ENCODE measurements at places on chromosomes 7 and 10.

- no peak for DNase-seq
Observed at GRCh38 chr10:131979336-131979735, 2.4 kb downstream of the BNIP3 start.

DNA sequence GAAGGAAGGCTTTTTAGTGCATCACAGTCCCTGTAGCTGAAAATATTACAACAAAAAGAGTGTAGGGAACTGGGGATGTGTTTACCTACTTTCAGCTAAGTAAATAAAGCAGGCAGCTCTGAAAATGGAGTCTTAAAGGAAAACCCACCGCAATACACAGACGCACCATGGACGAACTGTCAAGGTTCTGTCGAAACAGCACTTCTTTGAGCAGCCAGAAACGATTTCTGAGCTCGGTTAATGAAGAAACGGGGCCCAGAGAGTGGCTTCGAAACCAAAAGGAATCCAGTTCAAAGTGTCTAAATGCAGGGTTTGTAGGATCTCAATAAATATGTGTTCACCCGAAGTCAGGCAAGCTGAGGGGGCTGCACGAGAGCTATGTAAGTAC lies 275.4 kb upstream of the NEBL start:
- DNase-seq = no peak

GRCh38 chr10:110993024-110993693 lies 73.8 kb downstream of the SHOC2 start:
- DNase-seq = no peak

DNA sequence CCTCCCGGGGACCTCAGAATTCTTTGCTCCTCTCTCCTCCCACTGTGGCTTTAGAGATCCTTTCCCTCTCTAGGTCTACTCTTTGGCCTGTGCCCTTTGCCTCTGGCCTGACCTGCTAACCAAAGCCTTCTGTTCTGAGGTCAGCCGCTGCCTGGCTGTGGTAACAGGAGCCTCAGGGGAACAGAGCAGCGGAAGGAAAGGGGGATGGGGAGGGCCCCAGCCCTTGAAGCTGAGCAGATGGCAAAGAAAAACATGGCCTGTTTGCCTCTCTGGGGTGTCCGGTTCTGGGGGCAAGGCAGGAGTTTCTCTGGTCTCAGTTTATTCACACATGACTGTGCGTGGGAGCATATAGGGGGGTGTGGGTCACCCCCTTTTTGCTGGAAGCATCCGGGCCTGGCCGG lies 28.2 kb downstream of the COL26A1 start:
- DNase-seq = no peak

DNA sequence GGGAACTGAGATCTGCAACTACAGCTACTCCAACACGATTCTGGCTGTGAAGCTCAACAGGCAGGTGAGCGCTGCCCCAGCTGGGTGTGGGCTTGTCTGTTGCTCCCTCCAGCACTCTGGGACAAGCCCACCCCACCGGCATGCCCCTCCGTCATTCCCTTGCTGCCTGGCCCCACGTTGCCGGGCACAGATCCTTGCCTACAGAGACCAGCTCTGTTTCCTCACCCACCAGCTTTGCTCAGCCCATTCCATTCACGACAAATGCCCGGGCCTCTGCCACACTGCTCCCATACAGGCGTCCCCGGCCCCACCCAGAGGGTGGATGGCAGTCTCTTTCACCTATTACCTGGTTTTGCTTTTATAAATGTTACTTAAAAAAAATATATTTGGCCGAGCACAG lies 24.6 kb downstream of the WIPI2 start:
- DNase-seq = no peak

- DNase-seq = no peak
Observed at GRCh38 chr10:99360934-99361333, 31.8 kb downstream of the CNNM1 start.

DNA sequence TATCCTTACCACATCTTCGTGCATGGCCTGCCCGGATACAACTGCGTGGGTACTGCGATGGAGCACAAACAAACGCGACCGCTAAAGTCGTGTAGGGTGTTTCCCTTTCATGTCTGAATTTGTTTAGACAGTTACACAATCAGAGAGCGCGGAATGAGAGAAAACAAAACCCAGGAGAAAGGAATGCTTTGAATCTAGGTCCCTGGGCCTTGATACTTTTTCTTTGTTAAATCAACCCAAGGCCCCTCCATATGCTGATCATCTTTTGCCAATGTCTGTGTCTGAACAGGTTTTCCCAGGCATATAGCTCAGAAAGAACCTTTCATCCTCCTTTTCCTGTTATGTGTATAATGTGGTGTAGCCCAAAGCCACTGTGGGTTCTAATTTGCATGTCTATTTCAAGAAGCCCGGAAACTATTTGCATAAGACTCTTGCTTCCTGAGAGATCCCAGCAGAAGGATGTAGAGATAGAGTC lies 145.8 kb downstream of the FRMD4A start:
- DNase-seq = no peak

GRCh38 chr10:93568105-93568390 lies 1.6 kb downstream of the FFAR4 start:
- DNase-seq = no peak

- no peak for DNase-seq
Observed at GRCh38 chr10:132299371-132300336, 8.1 kb downstream of the STK32C start.

DNA sequence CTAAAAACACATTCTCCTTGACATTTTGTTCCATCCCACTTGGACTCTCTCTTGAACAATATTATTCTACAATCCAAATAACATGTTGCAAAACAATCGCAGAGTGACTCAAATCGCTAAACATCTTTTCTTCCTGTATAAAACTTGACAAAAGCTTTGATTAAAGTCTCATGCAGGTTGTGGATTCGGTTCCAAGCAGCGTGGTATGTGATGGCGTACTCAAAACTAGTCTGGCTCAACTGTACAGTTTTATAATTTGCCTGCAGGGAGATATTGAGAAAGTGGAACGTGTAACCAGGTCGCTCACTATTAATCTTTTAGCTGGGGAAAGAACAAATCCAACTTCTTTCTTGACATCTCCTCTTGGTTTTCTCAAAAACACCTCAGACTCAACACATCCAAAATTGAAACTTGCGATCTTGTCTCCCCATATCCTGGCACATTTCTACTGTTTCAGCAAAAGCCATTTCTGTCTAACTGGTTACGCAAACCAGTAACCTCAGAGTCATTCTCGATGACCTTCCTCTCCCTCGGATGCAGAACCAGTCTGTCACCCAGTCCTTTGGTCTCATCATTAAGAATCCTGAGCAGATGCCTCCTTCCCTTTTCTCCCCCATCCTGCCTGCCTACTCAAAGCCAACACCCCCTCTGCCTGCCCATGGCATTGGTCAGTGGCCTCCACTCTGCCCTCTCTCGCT lies 100.1 kb downstream of the CACNB2 start:
- DNase-seq = no peak

GRCh38 chr10:3090914-3091787 lies 23.8 kb downstream of the PFKP start:
- DNase-seq = no peak

DNA sequence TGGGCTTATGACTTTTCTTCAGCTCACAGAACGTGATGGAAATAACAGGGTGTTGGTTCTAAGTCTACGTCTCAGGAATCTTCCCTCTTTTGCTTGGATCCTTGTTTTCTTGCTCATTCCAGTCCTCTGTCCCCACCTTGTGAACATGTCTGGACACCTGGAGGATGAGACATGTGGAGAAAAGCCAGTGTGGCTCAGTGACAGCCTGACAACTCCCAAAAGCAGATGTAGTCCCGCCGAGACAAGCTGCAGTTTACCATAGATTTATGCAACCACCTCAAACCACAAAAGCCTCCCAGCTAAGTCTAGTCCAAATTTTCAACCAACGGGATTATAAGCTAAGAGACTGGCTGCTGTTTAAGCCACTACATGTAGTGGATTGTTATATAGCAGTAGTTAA lies 476.1 kb downstream of the SH2D4B start:
- DNase-seq = no peak

DNA sequence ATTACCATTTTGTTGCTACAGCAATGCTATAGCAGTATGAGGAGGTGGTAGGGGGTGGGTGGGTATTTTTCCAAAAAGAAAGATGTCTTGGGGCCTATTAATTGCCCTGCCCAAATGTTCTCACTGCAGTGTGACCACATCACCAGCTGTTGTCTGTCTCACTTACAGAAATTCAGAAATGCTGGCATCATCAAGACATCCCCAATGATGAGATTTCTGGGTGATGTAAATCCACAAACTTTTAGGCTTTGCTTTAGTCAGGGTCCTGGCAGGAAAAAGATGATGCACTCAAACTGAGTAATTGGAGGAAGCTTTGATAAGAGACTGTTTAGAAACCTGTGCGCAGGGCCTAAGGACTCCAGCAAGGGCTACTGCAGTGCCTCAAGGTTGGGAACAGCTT lies 56.2 kb upstream of the OPN4 start:
- DNase-seq = no peak

DNA sequence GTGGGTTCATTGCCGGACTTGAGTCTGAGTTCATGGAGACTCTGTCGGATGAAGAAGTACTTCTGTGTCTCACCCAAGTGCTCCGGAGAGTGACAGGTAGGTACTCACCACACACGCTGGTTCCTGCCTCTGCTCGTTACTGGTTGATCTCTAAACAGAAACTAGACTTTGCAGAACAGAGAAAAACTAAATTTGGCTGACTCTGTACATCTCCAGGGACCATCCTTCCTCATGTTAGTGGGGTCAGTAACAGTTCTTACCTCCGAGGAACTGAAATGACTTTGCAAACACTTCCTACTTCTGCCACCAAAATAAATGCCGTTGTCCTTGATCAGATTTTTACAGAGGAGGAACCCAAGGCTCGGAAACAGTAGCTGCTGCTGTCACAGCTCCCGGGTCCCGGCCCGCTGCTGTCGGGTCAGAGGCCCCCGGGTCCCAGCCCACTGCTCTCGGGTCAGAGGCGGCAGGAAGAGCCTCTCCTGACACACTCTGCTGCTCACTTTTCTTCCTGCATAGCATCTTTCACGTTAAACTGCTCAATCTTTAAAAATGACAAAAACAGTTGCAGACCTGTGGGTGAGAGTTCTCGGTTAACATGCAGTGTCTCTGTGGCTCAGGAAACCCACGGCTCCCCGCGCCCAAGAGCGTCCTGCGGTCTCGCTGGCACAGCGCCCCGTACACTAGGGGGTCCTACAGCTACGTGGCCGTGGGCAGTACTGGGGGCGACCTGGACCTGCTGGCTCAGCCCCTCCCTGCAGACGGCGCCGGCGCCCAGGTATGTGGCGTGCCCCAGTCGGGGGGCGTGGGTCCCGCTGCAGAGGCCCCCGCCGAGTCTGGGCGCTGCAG lies 4.8 kb upstream of the MTG1 start:
- DNase-seq = no peak

DNA sequence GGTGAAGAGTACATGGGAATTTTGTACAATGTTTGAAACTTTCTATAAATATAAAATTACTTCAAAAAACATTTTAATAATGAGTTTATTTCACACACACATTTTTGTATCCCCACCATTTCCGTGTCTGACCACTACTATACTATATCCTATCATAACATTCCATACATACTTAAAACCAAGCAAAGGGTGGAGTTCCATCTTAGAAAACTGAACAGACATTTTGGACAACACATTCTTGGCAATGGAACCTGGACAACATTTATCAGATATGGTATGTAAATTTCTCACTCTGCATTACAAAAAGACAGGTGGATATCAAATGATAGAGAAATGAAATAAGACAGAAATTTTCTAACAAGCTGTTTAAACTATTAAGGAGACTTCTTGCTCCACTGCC lies 168.9 kb downstream of the TWIST1 start:
- DNase-seq = no peak

DNA sequence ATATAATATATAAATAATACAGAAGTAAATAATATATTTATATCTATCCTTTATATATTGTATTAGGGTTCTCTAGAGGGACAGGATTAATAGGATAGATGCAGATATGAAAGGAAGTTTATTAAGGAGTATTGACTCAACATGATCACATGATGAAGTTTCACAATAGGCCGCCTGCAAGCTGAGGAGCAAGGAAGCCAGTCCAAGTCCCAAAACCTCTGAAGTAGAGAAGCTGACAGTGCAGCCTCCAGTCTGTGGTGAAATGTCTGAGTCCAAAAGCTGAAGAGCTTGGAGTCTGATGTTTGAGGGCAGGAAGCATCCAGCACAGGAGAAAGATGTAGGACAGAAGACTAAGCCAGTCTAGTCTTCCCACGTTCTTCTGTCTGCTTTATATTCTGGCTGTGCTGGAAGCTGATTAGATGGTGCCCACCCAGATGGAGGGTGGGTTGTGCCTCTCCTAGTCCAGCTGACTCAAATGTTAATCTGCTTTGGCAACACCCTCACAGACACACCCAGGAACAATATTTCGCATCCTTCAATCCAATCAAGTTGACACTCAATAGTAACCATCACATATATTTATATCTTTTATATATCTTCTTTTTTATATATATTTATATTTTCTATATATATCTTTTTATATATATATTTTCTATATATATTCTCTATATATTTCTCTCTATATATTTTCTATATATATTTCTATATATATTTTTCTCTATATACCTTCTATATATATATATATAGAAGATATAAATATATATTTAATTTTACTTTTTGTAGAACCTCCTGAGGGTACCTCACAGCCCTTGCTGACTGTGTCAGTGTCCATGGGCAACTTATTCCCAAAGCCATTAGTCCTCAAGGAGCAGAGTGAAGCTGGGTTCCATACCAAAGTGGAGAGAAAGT lies 24.6 kb upstream of the AKR1B10 start:
- no peak for DNase-seq

- DNase-seq = no peak
Observed at GRCh38 chr10:31475519-31475918, 156.5 kb downstream of the ZEB1 start.

GRCh38 chr7:75889826-75890225 lies 11.0 kb downstream of the RHBDD2 start:
- no peak for DNase-seq

GRCh38 chr7:2542916-2543871 lies 12.1 kb downstream of the BRAT1 start:
- no peak for DNase-seq

- no peak for DNase-seq
Observed at GRCh38 chr7:36635091-36635490, 89.2 kb downstream of the AOAH start.

DNA sequence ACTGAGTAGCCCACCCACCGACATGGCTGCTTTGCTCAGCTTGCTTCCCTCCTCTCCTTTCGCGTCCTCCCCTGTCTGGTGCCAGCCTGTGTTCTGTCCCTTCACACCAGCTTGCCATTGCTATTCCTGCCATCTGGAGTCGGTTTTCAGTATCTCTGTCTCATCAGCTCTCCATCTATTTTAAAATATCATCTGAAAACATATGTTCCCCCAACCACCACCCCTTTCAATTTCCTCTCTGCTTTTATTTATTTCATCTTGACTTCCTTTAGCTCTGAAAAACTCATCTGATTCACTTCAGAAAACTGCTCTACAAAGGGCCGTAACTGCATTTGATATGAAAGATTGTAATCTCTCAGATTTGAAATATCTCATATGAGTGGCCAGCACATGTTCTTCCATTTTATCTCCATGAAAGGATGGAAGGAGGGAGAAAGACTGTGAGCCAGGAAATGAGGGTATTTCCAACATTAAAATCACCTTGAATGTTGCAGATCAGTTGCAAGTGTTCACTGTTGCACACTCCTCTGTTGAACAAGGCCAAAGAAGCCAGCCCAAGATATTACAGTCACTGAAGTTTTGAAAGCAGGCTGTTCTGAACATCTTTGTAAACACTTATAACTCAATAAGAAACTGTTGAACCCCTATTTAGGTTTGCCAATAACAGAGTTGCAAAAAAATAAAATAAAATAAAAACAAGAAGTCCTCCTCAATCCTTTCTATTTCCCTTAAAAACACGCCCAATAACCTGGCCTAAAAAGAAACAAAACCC lies 202.4 kb upstream of the NEBL start:
- no peak for DNase-seq

GRCh38 chr7:77455321-77455720 lies 39.2 kb upstream of the GSAP start:
- DNase-seq = no peak

Measured in stimulated activated CD8-positive, alpha-beta memory T cell treated with anti-CD3 and anti-CD28 coated beads, Interleukin-12 subunit alpha, Interleukin-12 subunit beta, amount 100 ng/mL, for 4 hours (primary cell).